ENCODE measurements at places on chromosomes 3 and 15.

DNA sequence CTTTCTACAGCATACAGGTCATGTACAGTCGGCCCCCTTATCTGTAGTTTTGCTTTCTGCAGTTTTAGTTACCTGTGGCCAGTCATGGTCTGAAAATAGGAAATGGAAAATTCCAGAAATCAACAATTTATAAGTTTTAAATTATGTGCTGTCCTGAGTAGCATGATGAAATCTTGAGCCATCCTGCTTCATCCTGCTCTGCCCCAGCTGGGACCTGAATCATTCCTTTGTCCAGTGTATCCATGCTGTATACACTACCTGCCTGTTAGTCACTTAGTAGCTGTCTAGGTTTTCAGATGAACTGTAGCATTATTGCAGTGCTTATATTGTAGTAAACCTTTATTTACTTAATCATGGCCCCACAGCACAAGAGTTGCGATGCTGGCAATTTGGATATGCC is 44.8 kb downstream of the AP4E1 start:
- DNase-seq, result no peak

- peak; percentile 55 for DNase-seq
Measured at GRCh38 chr3:72997421-72997961, 880 bp downstream of the PPP4R2 start.

- DNase-seq, result no peak
Measured at GRCh38 chr3:196013587-196014487, 68.1 kb downstream of the TFRC start.

DNA sequence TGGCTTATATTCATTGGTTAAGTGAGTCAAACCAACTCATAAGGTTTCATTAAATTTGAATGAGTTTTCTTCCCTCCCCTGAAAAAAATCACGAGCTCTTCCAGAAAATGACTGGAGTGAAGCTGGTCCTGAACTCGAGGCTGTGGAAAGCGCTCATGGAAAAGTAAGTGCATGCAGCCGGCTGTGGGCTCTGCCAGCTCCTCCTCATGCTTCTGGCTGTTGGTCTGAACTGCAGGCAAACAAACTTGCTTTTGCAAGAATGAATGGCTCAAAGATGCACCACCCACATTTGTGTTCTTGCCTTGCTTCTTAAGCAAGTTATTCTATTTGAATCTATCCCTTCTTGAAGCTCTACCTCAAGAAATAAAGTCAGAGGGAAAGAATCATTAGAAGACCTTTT is 6.2 kb downstream of the ETV5 start:
- no peak for DNase-seq

DNA sequence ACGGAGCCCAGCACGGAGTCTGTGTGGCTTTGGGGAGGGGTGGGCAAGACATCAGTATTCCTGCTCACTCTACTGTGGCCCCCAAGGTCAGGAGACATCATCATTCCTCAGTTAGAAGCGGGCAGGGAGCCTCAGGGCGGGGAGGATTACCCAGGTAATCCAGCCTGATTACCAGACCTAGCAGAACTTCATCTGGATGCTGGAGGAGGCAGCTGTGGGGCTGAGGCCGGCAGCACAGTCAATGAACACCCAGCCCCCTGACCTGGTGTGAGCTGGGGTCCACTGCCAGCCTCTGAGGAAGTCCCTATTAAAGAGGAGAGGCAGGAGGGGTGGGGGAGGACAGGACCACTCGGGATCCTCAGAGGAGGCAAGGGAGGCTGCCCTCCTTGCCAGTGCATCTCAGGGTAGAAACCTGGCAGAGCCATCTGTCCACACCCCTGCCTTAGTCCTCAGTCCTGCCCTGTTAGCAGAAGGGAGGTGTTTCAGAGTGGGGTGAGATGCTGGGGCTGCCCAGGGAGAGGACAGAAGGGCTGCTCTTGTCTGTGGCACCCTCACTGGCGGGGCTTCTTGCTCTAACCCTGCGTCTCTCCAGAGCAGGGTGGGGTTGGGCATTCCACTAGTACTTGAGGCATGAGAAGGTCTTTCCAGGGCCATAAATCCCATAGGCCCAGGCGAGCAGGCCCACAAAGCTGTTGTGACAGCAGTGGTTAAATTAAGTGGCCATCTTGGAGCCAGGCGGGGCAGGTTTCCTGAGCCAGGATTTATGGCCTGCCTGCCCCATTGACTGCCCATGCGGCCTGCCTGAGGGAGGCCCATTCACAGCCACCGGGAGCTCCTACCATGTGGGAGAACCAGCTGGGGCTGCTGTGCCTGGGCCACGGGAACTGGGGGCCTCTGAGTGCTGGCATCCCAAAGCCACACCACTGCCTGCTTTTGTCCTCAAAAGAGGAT is 82.1 kb downstream of the LINGO1 start:
- no peak for DNase-seq

DNA sequence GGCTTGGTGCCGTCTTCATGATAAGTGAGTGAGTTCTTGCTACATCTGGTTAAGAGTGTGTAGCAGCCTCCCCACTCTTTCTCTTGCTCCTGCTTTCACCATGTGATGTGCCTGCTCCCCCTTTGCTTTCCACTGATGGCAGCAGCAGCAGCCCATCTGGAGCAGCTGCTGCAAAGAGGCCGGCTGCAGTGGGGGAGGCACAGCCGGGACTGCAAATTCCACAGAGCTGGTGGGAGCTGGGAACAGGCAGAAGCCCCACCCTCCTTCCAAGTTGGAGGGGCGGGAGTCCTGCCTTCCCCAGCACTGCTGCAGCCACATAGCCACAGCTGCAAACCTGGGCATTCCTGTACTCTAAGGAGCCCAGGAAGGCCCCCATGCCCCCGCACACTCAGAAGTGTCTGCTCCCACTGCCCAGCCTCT is 62.8 kb upstream of the IMPG2 start:
- no peak for DNase-seq

DNA sequence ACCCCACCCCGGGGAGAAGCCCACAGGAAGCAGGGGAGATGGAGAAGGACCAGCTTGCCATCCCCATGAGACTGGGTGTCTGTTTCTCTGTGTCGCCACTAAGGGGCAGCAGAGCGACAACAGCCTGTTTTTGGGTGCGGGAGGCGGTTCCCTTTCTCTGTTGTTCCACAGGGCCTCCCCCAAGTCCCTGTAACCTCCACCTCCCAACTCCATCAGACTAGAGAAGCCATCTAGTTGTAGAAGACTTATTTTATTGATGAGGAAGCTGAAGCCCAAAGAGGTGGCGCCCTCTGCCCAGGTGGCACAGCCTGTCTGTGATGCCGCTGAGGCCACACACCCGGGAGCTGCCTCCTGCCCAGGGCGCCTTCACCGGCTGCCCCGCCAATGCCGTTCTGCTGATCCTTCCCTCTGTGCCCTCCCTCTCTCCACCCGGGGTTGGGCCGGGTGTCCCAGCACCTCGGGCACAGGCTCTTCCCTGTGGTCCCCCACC is 3.9 kb upstream of the CCDC9B start:
- peak; percentile 80 for DNase-seq

GRCh38 chr3:140092848-140093536 is 158.0 kb downstream of the CLSTN2 start:
- no peak for DNase-seq

- no peak for DNase-seq
Measured at GRCh38 chr3:128634075-128634611, 16.5 kb downstream of the RPN1 start.

GRCh38 chr15:85652457-85652856 is 142.3 kb downstream of the KLHL25 start:
- DNase-seq, result no peak

- no peak for DNase-seq
Measured at GRCh38 chr15:28124841-28125240, 25.7 kb upstream of the OCA2 start.

- no peak for DNase-seq
Measured at GRCh38 chr3:132145833-132146232, 111.0 kb upstream of the CPNE4 start.

GRCh38 chr3:149273096-149273751 is 51.6 kb upstream of the CP start:
- DNase-seq, result peak; percentile 26

- no peak for DNase-seq
Measured at GRCh38 chr3:24377218-24377993, 117.2 kb downstream of the THRB start.

GRCh38 chr3:113233497-113233896 is 22.1 kb downstream of the BOC start:
- no peak for DNase-seq

- peak; percentile 70 for DNase-seq
Measured at GRCh38 chr3:186534113-186534669, 10.0 kb downstream of the CRYGS start.

GRCh38 chr3:184466413-184466960 is 86.6 kb downstream of the CHRD start:
- no peak for DNase-seq

GRCh38 chr3:111862974-111863373 is 3.9 kb downstream of the PHLDB2 start:
- DNase-seq, result no peak

- DNase-seq, result peak; percentile 80
Measured at GRCh38 chr15:38610748-38611147, 46.1 kb upstream of the RASGRP1 start.

- DNase-seq, result peak; percentile 53
Measured at GRCh38 chr3:184145111-184145524, 10.0 kb downstream of the EIF2B5 start.

DNA sequence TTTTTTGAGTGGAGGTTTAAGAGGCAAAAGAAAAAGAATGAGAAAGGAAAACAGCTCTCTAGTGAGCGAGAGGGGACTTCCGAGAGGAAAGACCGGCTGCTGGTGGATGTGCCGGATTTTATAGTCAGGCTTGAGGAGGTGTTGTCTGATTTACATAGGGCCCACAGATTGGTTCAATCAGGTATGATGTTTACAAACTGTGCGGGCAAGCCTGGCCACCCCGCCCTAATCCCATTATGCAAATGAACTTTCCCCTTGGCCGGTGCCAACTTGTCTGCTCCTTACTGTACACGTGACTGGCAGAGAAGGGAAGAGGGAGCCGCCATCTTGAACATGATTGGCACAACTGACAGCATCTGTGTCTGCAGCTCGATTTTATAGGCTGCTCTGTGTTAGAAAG is 44.7 kb downstream of the FAM43A start:
- DNase-seq, result no peak

DNA sequence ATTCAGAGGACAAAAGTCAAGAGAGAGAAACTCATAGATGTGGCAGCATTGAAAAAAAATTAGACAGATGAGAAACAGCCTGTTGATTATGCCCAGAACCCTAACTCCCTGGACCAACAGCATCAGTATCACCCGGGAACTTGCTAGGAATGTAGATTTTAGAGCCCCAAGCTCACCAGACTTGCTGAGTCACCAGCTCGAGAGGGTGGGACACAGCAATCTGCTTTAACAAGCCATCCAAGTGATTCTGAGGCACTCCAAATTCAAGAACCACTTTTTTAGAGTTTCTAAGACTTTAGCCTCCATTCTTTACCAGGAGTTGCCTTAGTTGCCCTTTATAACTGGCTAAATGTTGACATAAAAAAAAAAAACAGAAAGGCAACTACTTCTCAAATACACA is 70.9 kb downstream of the CGGBP1 start:
- DNase-seq, result no peak

DNA sequence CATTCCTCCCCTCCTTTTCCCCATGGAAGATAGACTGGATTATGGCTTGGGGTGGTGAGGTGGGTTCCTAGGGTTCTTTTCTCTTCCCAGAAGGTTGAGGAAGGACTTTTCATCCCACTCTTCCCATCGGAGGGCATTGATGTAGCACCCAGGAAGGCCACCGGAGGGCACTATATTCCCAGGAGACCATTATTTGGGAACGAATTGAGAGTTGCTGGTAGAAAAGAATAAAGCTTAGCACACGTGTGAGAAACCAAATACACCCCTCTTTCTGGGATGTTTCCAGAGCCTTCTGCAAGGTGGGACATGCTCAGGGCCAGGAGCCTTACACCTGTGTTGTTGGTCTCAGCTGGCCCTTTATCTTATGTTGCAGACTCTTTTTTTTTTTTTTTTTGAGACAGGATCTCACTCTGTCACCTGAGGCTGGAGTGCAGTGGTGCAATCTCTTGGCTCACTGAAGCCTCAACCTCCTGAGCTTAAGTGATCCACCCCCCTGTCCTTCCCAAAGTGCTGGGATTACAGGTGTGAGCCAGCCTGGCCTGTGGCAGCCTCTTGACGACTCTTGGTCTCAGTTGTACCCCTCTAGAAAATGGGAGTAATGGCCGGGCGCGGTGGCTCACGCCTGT is 6.3 kb upstream of the CDC25A start:
- peak; percentile 55 for DNase-seq

DNA sequence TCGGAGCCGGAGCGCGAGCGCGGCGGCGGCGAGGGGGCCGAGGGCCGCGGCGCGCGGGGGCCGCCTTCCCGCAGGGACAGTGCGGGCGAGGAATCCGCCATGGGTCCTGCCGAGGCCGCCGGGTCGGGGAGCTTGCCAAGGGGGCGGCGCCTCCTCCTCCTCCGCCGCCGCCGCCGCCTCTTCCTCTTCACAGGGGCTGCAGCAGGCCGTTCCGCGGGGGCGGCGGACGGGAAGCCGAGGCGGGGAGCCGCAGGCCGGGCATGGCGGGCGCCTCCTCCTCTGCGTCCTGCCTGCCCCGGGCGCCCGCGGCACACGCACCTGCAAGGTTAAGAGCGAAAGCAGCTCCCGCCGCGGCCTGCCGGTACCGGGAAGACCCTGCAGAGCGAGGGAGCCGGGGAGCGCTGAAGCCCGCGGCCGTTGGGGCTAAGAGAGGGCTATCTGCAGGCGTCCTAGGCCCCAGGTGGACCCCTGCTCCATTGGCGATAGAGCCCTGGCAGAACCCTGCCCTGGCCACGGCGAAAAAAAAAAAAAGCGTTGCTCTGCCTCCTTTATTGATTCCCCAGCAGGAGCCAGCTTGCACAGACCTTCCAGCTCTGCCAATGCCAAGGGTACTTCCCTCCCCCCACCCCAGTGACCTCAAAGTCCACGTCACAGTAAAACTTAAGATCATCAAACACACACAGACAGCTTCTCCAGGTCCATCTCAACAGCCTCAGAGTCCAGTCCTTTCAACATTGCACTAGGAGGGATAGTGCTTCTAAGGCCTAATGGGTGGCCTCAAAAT is at the start of gene LYSMD2:
Gene LYSMD2, minus strand, starts transcription at position 134 of the 784 bp plus-strand sequence. Its CDS starts 33 bp downstream, at position 101.
- DNase-seq, result peak; percentile 79

Measured in activated CD4-positive, alpha-beta memory T cell treated with anti-CD3 and anti-CD28 coated beads for 36 hours (primary cell).